ENCODE measurements at places on chromosomes 11 and 22.

- DNase-seq = no peak
Measured at GRCh38 chr11:2269601-2270321, 627 bp downstream of the ASCL2 start.

GRCh38 chr22:40270031-40270430 is 76.3 kb upstream of the ADSL start:
- no peak for DNase-seq

DNA sequence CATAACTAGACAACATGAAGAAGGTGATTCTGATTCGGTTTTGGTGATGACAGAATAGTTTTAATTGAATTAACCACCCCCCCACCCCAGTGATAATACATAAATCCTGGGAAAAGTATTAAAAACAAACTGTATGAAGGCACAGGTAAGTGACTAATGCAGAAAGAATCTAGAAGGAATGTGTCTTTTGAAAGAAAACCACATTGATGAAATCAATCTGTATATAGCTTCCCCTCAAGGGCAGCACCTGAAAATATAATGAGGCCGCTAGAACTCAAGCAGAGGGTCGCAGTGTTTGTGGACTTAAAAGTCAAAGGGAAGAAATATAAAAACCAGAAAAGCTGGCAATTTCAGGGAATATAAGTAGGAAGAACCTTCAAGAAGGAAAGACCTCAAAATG is 580.5 kb upstream of the CHORDC1 start:
- DNase-seq = no peak

DNA sequence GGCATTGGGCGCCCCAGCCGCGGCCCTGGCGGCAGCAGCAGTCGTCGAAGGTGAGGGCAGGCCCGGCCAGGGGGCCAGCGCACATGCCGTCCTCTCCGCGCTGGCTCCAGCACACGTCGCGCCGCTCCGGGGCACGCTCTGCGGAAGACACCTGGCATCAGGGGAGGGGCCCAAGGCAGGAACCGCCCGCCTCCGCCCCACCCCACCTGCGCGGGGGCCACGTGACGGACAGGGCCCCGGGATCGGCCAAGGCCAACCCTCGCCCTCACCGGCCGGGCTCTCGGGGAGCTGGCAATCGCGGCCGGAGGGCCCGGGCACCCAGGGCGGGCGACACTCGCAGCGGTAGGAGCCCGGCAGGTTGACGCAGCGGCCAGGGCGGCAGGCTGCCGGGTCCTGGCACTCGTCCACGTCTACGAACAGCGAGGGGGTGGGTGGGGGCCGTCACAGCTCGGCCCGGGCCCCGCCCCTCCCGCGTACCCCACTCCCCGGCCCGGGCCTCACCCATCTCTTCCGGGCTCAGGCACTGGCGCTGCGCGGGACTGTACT is 14.9 kb downstream of the SCYL1 start:
- no peak for DNase-seq

GRCh38 chr11:11860103-11860979 is 18.6 kb downstream of the USP47 start:
- DNase-seq = no peak

DNA sequence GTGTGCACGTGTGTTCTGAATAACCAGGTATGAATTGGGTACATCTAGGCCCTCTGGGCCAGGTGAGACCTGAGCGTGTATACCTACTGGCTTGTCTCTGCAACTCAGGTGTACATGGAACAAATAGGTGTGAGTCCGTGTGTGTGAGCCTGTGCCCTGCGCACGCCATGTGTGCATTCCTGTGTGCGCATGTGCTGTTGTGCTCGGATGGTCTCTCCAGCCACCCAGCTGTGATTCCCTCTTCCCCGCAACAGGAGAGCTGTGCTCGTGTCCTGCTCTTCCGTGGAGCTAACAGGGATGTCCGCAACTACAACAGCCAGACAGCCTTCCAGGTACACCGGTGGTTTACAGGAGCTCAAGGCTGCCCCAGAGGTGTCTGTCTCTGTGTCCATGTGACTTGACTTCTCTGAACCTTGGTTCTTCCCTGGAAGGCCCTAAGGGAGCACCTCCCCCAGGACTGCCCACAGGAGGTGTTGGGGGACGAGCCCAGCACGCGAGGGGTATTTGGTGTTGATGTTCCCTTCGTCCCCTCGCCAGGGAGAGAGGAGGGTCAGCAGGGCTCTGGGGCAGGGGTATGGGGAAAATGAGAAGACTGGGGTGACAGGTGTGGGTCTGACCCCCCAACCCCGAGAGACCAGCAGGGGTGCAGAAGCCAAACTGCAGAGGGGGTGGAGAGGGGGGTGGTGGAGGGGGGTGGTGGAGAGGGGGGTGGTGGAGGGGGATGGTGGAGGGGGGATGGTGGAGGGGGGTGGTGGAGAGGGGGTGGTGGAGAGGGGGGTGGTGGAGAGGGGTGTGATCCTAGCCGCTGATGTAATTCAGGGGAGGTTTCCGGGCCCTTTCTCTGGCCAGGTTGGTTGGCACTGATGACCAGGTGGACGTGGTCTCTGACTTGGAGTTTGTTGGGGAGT is 10.7 kb downstream of the SHANK3 start:
- DNase-seq = no peak

DNA sequence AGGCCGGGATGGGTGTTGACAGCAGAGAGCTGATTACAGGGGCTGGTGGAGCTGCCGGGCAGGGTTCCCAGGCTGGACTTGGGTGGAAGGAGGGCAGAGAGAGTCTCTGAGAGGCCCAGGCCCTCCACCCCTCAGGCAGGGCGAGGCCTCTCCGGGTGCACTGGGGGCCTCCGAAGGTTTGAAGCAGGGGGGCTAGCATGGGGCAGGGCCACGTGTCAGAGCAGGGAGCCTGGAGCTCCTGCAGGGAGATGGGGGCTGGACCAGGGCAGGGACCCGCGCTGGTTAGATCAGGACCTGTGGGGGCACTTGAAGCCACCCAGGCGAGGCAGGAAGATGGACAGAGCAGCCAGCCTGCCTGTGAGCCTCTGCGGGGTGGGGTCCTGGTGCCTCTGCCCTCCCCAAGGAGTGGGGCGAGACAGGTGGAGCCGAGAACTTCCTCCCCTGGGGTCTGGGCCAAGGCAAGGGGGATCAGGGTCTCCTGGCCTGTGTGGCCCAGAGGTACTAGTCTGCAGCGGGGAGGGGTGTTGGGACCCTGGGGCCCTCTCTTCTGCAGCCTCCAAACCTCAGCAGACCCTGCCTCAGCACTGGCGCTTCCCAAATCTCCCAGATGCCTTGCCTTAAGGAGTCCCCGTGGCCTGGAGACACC is 911 bp downstream of the PANX2 start:
- no peak for DNase-seq

DNA sequence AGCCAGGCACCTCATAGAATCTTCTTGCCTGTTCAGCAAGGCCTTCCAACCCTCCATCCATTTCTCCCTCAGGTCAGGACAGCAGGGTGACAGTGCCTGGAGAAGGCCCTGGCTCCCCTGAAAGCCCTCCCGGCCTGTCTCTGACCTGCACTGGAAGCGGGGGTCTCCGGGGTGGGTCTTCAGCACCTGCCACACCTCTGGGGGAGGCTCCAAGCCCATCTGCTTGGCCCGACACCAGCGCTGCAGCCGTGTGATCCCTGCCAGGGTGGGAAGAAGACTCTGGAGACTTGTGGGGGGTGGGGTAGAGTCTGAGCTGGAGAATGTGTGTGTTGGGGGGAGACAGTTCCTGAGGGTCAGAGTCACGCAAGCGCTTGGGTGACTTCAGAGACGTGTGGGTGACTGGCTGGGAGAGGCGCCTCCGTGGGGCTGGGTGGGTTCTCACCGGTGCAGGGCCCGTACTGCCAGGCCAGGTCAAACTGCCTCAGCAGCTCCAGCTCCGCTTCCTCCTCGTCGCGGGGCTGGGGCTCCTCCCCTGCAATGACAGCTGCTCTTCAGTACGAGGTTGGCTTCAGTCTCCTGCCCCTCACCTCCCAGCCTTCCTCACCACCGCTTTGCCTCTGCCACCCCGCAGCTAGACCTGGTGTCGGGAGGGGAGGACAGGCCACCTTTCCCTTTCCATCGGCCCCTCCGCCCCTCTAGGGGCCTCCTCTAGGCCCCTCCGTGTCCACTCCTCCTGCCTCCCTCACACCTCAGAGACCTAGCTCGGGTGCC is 615 bp downstream of the POLD4 start:
- DNase-seq = no peak

DNA sequence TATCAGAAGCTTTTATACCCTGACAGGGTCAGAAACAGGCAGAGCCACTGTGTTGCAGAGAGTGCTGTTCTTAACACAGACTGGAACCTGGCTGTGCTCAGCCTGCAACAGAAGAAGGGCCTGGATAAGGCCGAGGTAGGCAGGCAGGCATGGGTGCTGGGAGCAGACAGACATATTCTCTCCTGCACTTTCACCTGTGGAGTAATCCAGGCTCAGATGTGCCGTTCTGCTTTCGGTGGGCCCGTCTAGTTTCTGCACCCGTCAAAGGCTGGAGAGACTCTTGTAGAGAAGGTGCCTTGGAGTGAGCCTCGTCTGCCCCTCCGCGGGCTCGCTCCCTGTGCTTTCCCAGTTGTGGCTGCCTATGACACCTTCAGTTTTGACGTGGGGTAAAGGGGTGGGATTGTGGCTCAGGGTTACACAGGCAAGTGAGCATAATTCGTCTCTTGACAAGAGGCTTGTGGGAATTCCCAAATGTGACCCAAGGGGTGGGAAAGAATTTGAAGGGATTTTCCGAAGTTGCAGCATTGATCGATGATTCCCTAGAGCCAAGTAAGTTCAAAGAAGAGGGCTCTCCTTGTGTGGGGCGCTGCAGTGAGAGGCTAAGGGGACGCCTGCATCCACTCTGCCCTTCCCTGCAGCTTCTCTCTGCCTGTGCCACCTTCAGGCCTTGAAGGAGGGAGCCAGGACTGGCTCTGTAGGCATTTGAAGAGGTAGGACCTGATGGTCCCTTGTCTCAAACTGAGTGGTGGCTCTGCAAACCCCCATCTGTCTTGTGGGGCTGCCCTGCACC is 16.2 kb upstream of the ST3GAL4 start:
- no peak for DNase-seq

GRCh38 chr11:104404231-104405175 is 240.6 kb upstream of the PDGFD start:
- no peak for DNase-seq

Data from globus pallidus (tissue), 1 donor.